ENCODE measurements at places on chromosomes 7 and 10.

GRCh38 chr7:151756076-151756731 lies 120.7 kb downstream of the PRKAG2 start:
- no peak for DNase-seq

GRCh38 chr7:125485223-125485622 lies 555.6 kb upstream of the POT1 start:
- DNase-seq, result no peak

GRCh38 chr7:83519240-83519639 lies 129.7 kb downstream of the SEMA3E start:
- no peak for DNase-seq

GRCh38 chr7:8387551-8388256 lies 45.7 kb upstream of the NXPH1 start:
- DNase-seq, result no peak

DNA sequence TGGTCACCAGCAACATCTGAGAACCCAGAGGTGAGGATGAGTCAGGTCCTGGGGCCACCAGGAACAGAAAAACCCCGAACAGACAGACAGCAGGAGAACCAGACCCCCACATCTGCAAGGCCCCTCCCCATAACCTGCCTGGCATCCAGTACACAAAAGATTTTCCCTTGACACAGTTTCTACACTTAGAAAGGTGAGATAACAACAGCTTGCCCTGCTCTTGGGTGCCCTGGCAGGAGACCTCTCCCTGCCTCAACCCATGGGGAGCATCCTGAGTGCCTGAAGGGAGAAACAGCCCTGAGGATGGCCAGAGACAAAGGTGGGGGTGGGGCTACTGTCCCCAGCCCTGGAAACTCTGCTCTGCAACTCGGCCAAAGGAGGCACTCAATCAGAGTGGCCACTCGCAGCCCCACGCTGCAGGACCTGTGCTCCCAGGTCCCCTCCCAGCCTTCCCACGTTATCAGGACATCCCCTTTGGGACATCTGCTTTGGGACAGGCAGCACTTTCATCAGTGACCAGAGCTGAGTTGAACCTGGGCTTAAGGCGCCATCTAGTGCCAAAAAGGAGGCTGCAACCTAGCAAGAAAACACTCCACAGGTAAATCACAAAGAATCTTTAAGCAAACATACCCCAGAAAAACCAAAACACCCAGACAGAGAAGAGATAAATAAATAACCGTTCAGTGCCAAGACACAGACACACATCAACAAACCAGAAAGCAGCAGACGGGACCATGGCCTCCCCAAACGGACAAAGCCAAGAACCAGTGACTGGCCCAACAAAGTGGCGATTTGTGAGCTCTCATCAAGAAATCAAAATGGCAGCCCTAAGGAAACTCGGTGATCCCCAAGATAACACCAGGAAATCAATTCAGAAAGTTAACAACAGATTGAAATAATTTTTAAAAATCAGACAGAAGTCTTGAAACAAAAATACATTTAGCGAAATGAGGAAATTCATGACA lies 233.7 kb downstream of the PTPRN2 start:
- DNase-seq, result no peak

DNA sequence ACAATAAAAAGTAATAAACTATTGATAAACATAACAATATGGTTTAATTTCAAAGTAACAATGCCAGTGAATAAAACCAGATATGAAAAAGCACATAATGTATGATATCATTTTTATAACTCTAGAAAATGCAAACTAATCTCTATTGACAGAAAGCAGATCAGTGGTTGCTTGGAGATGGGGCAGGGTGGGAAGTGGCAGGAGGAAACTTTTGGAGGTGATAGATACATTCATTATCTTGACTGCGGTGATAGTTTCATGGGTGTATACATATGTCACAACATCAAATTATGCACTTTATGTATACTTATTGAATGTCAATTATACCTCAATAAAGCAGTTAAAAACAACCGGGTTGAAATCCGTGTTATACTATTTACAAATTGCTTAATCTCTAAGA lies 16.0 kb upstream of the C1GALT1 start:
- no peak for DNase-seq

- no peak for DNase-seq
These were observed 90.7 kb upstream of the CAPZA2 start for GRCh38 chr7:116771640-116772039.

- peak; percentile 19 for DNase-seq
These were observed 10.1 kb downstream of the PAPOLB start for GRCh38 chr7:4851459-4852422.

DNA sequence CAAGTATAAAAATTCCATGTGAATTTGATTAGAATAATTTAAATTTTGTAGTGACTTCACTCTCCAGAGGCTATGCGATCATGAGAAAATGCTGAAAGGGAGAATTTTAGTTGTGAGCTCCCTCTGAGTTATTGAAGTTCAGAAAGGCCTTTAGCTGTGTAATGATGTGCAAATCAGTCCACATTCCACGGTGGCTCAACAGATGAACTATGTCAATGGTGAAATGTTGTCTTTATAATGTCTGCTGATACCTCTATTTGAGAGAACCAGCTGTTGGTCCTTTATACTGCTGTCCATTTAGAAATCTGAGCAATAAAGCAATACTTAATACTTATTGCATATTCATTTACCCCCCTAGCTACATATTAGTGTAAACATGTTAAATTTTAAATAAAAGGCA lies 7.1 kb upstream of the ITGB8 start:
- DNase-seq, result no peak

GRCh38 chr7:157684157-157684908 lies 347.5 kb downstream of the DNAJB6 start:
- no peak for DNase-seq

GRCh38 chr7:93015779-93016481 lies 101.8 kb downstream of the SAMD9 start:
- no peak for DNase-seq

DNA sequence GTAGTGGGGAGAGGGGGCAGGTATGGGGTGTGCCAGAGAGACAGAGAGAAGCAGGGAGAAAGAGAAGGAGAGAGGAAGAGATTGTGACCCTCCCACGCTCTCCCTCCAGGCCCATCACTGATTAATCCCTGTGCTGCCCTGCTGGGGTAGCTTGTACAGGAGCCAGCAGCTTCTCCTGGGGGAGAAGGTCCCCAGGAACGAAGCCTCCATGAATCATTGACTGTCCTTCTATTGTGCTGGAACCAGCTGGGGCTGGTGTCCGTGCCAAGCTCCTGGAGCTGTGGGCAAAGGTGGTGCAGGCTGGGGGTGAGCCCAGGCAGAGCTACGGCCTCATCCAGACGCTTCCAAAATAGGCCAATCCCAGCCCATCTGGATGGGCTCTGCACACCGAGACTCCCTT lies 20.9 kb downstream of the AQP1 start:
- no peak for DNase-seq

- DNase-seq, result no peak
These were observed 45.8 kb downstream of the SUFU start for GRCh38 chr10:102549549-102549948.

DNA sequence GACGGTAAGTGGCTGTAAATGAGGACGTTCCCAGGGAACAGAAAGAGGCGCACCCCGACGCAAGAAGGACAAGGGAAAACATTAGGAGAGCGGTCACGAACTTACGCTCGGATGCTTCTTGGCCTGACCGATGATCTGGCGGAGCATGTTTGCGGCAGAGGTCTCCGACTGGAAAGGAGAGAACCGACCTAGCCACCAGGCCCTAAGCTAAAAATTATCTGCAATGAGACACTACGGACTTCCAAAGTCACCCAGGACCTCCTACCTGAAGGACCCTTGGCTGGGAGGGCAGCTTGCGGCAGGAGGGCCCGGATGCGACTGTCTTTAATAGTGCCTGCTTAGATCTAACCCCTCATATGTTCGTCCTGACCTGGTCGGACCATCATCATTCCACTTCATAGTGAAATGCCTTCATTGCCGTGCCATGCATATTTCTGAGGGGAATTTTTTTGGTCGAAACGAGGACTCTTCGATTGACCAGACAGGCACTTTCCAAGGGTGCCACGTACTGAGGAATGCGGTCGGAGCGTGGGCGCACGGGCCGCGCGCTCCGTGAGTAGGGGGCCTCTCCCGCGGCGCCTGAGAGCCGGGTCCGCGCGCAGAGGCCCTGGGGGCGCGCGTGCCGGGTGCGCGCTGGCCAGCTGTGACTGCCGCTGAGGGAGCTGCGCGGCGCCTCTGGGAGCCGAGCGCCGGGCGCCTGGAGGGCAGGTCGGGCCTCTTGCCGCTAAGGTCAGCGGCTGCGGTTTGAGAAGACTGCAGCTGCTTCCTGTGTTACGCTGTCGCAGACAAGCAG lies 33.6 kb upstream of the PHF14 start:
- DNase-seq, result peak; percentile 98

- no peak for DNase-seq
These were observed 9.5 kb upstream of the REPIN1 start for GRCh38 chr7:150358988-150359621.

DNA sequence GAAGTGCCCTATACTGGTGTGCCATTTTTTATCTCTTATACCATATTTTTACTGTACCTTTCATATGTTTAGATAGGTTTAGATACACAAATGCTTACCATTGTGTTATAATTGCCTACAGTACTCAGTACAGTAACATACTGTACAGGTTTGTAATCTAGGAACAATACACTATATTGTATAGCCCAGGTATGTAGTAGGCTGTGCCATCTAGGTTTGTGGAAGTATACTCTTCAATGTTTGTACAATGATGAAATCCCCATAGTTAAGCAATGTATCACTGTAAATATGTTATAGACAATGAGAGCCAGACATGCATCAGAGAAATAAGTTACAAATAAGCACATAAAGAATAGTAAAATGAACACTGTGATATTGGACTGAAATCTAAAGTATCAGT lies 109.1 kb downstream of the IQUB start:
- DNase-seq, result no peak

GRCh38 chr7:30594048-30594539 lies 584 bp upstream of the GARS1 start:
- no peak for DNase-seq

DNA sequence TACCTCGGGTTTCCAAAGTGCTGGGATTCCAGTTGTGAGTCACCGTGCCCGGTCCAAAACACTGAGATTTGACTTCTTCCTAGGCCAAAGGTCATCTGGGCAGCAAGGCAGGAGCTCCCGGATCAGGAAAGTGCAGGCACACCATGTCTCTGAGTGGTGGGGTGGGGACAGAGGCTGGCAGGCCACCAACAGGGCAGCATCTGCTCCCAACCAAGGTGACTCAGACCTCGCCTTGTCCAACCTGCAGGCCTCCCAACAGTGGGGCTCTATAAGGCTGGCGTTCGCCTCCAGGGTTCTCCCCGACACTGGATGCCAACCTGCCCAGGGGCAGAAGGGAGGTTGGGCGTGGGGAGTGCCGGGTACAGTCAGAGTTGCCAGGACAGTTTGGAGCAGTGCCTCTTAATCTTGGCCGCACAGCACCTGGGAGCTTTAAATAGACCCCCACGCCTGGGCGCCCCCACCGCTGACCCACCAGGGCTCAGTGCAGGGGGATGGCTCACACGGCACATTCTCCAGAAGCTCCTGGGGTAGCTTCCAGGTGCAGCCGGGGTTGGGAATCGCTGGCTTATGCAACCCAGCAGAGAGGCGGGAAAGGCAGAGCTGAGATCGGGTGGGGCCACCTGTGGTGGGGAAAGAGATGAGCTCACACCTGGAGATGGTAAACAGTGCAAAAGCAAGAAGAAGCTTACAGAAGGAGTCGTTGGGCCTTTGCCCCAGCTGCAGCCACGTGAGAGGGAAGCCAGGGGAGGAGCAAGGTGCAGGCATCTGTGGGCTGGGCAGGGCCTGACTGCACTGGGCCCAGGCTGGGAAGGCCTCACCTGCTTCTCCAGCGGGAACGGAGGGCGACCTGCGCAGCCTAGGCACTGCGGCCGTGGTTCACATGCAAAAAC lies 10.9 kb downstream of the CALML5 start:
- DNase-seq, result no peak

- DNase-seq, result no peak
These were observed 57.8 kb downstream of the TRIL start for GRCh38 chr7:28900311-28900710.

GRCh38 chr7:78399033-78399769 lies 600.6 kb downstream of the PHTF2 start:
- DNase-seq, result no peak

DNA sequence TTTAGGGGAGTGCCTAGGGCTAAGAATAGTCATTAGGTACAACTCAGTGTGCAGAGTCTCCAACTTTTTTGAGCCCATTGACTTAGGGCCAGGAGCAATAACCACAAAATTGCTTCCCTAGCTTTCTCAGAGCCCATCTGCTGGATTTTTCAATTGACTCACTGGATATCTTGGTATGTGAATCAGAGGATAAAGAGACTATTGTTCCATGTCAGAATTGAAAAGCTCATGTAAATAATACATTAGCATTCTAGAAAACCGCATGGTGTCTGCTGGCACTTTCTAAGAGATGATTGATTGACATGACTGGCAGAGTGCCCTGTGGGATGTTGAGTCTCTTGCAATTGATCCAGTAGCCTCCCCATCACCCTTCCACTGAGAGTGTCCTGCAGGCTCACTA lies 246.2 kb downstream of the CCDC7 start:
- peak; percentile 88 for DNase-seq

GRCh38 chr10:17882557-17882956 lies 69.2 kb upstream of the SLC39A12 start:
- DNase-seq, result no peak

- no peak for DNase-seq
These were observed 7.1 kb downstream of the GRM8 start for GRCh38 chr7:127245607-127246006.

- DNase-seq, result no peak
These were observed 247.9 kb downstream of the BAMBI start for GRCh38 chr10:28925121-28925663.

GRCh38 chr10:93267521-93267920 lies 193.8 kb downstream of the CYP26A1 start:
- DNase-seq, result no peak

- no peak for DNase-seq
These were observed 10.5 kb downstream of the RHBDD2 start for GRCh38 chr7:75889223-75889825.

DNA sequence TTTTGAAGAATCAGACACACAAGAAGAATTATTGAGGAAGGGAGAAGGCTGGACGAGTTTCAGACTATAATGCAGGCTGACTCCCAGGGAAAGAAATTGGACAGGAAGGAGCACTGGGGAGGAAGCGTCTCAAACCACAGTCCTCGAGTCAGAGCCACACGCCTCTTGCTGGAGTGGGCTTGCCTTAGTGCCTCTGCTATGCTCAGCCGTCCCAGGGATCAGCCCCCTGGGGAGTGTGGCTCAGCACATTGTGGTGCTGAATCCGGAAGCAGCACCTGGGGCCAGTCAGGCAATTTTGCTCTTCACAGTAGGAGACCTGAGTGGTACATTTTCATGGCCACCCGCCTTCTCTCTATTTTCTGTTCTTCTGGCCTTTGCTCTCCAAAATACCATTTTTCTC lies 67.4 kb upstream of the SLC35G1 start:
- DNase-seq, result no peak

DNA sequence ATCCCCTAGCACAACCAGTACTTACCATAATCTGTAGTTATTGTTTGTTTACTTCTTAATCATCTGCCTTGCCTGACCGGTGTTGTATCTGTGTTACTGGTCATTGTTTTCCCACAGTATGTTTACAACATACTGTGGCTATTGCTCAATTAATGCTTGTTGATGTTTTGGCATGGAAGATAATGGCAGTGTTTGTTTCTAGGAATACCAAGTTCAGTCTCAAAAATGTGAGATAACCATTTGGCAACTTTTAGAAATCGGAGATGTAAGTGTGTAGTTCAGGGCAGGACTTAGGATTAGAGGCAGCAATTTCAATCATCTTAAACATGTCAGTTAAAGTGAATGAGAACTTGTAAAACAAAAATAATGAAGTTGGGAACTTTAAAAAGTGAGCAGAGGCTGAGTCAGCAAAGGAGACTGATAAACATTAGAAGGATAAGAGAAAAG lies 8.2 kb downstream of the MINDY3 start:
- DNase-seq, result no peak

Measured in COLO829 (cell line).